ENCODE measurements at places on chromosomes 2 and 18. TPM values are rescaled to one million over a fixed set of nuclear protein-coding genes. Genes with fewer than 3 reads are reported as not detected.

DNA sequence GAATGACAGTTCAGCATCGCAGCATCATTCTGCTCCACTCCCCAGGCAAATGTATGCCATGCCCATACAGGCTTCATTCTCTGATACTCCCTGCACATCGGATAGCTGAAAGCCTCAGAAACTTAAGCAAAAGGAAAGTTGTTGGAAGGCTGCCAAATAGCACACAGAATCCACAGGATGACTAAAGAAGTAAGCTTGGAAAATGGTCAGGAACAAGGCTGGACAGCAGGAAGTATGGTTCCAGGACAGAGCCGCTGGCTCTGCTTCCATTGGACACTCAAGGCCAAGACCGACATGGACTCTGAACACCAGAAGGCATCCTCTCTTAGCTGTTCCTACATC is 256.5 kb downstream of the CDH20 start:
- DNase-seq = peak; percentile 33

DNA sequence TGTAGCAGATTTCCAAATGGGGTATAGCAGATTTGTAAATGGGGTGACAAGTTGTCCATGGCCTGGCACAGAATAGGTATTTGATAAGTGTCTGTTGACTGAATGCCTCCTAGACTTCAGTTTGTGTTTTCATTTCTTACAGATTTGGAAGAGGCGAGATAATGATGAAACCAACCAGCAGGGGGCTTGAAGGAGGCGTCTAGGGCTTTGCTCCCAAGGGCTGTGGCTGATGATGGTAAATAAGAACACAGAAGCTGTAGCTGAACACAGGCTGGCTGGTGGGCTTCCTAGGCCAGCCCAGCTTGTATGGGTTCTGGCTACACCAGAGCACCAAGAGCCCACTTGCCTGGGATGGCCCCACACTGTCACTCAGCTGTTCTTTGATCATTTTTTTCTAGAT is 19.4 kb downstream of the SFTPB start:
- DNase-seq = peak; percentile 57

DNA sequence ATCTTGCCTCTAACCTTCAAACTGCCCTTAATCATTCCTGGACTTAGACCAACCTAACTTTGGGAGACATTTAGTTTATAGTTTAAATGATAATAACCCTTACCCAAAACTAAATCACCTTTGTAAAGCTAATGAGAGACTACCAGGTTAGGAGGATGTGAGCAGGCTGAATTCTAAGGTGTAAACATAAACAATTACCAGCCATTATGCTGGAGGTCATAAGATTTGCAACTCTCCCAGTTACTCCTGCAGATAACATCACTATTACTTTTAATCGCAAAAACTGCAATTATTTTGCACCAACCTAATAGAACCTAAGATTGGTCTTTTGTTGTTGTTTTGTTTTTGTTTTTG is 86.5 kb upstream of the MSH6 start:
- no peak for DNase-seq

- DNase-seq = no peak
These were observed 234.5 kb downstream of the ANKRD36B start for GRCh38 chr2:97355176-97355575.

- DNase-seq = no peak
These were observed 44.9 kb downstream of the ACKR3 start for GRCh38 chr2:236614551-236614950.

The TBR1 gene
- not detected for total RNA-seq

Data from A172 (cell line).